Urinary bladder (tissue), 4 donors: ENCODE measurements at places on chromosomes 1 and 21. TPM values are rescaled to one million over a fixed set of nuclear protein-coding genes. Genes with fewer than 3 reads are reported as not detected.

S100A10 gene
- 116 TPM for total RNA-seq

ODF2L gene
- 122 TPM for total RNA-seq

KRTAP10-5 gene
- total RNA-seq = not detected

CLIC6 gene
- total RNA-seq = 17.2 TPM

KRTAP7-1 gene
- not detected for total RNA-seq

PLD5 gene
- 0.58 TPM for total RNA-seq

GJA9 gene
- 0.16 TPM for total RNA-seq

NBPF10 gene
- 4.7 TPM for total RNA-seq

LGR6 gene
- total RNA-seq = 0.37 TPM

FALEC gene
- total RNA-seq = not detected

FAM72D gene
- 0.85 TPM for total RNA-seq

EPHB2 gene
- total RNA-seq = 16.2 TPM

DCDC2B gene
- not detected for total RNA-seq

ETV3L gene
- total RNA-seq = not detected

GUCA2A gene
- total RNA-seq = not detected

SHISAL2A gene
- total RNA-seq = not detected

ADAMTS5 gene
- 59.2 TPM for total RNA-seq

PTAFR gene
- total RNA-seq = 3.0 TPM

S100B gene
- total RNA-seq = 31.9 TPM

KRTAP23-1 gene
- total RNA-seq = not detected

MCOLN3 gene
- total RNA-seq = 3.0 TPM

TBX15 gene
- total RNA-seq = 5.2 TPM

AGT gene
- 8.7 TPM for total RNA-seq

TACSTD2 gene
- total RNA-seq = 40.6 TPM

SWT1 gene
- 24.6 TPM for total RNA-seq

OR2L3 gene
- not detected for total RNA-seq

FCRL6 gene
- not detected for total RNA-seq

CRYAA gene
- total RNA-seq = not detected

TTC22 gene
- total RNA-seq = 2.1 TPM

LIN28A gene
- not detected for total RNA-seq

SLC6A9 gene
- total RNA-seq = 6.1 TPM

INAVA gene
- total RNA-seq = 10.1 TPM

AQP10 gene
- total RNA-seq = not detected

WNT9A gene
- total RNA-seq = 2.7 TPM

ARMH1 gene
- total RNA-seq = 1.4 TPM

HSPA6 gene
- total RNA-seq = 1.2 TPM

ADCY10 gene
- 0.37 TPM for total RNA-seq

KIF26B gene
- 12.2 TPM for total RNA-seq

TSHB gene
- total RNA-seq = not detected

ACP6 gene
- total RNA-seq = 10.2 TPM
